ENCODE measurements at places on chromosomes 4 and X.

GRCh38 chr4:2697995-2698414, 58.1 kb downstream of the TNIP2 start:
- DNase-seq: no peak

DNA sequence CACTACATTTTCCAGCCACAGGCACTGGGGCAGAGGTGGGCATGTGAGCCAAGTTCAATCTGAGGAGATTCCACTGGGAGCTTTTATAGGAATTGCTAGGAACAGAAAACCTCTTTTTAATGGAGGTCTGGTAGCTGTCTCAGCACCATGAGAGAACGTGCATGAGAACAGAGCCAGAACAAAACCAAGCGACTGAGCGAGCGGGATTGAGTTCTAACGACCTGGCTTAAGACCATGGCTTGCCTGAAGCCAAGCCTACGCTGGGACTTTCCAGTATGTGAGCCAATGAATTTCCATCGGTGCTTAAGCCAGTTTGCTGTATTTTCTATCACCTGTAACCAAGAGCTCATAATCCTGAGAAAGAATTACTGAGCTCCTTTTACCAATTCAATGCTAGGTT, 183.7 kb downstream of the NR3C2 start:
- DNase-seq: no peak

DNA sequence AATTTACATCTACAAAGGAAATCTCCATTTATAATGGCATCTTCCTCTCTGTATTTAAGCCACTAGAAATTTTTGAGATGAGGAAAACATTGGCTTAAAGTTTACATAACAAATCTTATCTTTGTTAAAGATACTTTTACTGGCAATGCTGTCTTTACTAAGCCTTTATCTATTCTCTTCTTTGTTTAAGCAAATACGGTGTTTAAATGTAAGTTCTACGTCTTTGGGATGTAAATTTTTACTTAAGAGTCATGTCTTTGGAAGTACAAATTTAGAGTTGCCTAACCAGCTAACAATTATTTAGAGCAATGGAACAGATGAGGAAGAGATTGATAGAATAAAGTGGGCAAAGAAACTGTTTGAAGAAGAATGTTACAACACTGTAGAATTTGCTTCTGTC, 1024.0 kb upstream of the PCDH10 start:
- DNase-seq: no peak

DNA sequence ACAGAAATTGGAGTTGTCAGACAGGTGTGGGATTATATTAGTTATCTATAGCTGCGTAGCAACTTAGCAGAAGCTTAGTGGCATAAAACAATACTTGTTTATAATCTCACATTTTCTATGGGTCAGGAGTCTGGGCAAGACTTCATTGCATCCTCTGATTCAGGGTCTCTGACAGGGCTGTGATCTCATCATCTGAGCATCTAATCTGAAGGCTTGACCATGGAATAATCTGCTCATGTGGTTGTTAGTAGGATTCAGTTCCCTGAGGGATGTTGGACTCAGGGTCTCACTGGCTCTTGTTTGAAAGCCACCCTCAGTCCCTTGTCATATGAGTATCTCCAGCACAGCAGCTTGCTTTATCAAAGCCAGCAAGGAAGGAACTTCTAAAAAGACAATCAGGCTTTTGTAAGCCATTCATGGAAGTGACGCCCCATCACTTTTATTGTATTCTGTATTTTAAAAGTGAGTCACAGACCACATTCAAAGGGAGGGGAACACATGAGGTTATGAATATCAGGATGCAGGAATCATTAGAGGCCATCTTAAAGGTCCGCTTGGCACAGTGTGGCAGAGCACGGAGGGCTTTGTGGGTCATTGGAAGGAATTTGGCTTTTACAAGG, 37.2 kb upstream of the FAM9B start:
- peak; percentile 2 for DNase-seq

DNA sequence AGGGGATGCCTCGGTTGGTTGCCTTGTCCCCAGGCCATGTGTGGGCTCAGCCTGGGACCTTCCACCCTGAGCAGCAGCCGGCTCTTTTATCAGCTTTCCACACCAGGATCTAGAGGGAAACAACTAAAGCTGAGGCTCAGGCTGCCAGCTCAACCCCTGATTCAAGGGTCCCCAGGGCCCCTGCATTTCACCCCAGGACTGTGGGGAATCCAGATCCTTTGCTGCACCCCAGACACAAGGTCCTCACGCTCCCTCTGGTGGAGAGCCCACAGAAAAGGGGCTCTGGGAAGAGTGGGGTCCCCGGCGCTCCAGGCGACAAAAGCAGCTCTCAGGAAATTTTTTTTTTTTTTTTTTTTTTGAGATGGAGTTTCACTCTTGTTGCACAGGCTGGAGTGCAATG, 64.3 kb downstream of the ZFYVE28 start:
- peak; percentile 29 for DNase-seq

- DNase-seq: peak; percentile 32
Observed at GRCh38 chr4:683982-684622, 4.8 kb downstream of the SLC49A3 start.

- peak; percentile 37 for DNase-seq
Observed at GRCh38 chrX:12791257-12792228, at the start of gene PRPS2. Gene PRPS2 (plus strand): TSS chrX:12791412. CDS start chrX:12791498, 86 bp downstream.

DNA sequence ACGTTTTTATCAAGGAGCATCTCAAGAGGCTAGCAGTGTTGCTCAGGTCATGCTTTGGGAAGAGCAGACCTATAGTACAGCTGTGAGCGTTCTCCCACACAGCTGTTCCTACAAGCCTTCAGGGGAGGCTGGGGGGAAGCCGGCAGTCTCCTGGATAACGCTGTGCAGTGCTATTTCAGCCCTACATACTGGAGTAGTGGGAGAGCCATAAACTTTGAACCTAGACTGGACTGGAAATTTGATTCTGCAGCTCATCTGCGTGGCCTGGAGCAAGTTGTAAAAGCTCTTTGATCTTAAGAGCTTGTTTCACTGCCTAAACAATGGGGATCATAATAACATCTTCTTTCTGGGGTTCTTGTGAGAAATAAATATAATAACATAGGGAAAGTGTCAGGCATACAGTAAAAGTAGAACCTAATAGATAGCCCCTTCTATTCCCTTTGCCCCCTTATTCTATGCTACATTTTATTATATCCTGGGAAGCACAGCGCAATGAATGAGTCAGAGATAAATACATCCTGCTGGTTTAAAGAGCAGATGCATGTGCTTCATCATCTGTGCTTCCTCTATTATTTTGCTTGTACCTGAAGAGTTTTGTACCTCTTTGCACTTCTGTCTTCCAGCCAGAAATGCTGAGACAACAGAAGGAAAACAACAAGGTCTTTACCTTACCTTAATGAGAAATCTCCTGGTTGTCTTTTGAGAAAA, 14.7 kb upstream of the AMBN start:
- DNase-seq: no peak

- DNase-seq: no peak
Observed at GRCh38 chr4:148061795-148062194, 329.9 kb downstream of the ARHGAP10 start.

DNA sequence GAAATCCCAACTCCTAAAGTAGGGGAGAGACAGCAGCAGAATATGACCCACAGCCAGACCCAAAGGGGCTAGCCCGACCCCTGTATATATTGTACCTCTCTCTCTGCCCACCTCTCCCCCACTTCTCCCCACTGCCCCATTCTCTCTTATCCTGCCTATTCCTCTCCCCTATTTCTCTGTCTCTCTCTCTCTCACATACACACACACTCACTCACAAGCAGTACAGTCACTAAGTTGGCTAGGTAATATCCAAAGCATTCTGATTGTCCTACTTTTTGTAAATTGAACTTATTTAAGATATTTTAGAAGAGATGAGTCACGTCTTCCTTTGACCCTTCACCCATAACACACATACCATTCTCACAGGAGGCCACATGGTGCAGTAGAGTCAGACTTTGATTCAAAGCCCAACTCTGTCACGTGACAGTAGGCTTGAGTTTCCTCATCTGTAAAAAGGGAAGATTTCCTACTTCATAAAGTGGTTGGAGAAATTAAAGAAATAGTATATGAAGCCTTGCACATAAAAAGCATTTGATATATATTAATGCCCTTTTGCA, 29.5 kb downstream of the SRPX2 start:
- peak; percentile 62 for DNase-seq

DNA sequence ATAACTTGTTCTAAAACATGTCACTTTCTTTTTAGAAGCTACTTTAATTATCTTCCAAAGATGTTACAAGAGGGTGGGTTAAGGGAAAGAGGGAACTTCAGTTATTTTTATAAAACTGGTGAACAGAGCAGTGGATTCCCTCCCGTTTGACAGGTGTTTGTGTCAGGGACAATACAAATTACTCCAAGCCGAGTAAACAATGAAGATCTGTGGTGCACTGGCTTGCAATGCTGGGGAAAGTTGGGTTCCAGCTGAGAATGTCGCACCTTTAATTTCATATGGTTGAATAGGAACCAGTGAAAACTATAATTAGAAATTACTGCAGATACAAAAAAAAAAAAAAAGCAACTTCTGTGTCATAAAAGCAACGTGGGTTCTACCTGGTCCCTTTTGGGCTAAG, 98.6 kb upstream of the TTC29 start:
- no peak for DNase-seq

DNA sequence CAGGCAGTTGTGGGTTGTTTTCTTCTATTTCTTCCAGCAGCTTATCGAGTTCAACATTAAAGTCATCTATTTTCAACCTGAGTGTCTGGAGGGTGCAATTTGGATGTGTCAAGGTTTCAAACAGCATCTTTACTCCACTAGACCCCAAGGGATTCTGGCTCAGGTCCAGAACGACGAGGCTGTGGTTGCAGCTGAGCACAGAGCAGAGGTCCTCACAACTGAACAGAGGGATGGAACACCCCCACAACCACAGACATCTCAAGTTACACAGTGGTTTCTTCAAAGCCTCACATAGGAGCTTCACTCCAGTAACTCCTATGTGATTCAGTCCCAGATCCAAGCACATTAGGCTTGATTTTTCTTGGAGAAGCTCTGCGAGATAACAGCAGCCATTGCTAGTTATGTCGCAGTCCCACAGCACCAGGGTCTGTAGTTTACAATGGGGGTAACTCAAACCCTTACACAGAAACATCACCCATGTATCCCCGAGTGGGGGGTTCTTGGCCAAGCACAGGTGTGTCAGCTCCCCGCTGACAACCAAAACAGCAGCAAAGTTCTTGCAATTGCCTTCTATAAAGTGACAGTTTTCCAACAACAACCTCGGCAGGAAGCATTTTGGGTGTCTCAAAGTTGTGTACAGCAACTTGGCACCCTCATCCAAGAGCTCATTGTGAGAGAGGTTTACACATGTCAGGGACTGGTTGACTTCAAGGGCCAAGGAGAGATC, 2.8 kb downstream of the NLRP2B start:
- DNase-seq: no peak

DNA sequence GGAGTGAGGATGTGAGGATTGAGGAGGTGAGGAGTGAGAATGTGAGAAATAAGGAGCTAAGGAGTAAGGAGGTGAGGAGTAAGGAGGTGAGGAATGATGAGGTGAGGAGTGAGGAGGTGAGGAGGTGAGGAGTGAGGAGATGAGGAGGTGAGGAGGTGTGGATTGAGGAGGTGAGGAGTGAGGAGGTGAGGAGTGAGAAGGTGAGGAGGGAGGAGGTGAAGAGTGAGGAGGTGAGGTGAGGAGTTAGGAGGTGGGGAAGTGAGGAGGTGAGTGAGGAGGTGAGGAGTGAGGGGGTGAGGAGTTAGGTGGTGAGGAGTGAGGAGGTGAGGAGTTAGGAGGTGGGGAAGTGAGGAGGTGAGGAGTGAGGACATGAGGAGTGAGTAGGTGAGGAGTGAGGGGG, 74.8 kb upstream of the MXD4 start:
- DNase-seq: no peak

- no peak for DNase-seq
Observed at GRCh38 chrX:102339312-102340298, 92.6 kb downstream of the NXF2 start.

- DNase-seq: no peak
Observed at GRCh38 chr4:1717129-1718094, 3.7 kb downstream of the TMEM129 start.

DNA sequence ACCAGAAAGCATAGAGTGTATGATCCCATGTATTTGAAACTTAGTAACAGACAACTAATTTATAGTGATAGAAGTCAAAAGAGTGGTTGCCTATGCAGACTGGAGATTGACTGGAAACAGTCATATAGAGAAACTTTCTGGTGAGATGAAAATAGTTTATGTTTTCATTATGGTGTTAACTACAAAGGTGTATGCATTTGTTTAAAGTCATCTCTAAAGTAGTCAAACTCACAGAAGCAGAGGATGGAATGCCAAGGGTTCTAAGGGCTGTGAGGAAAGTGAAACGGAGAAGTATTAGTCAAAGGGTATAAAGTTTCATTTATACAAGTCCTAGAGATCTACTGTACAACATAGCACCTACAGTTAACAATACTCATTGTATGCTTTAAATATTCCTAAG, 45.8 kb downstream of the ENOX2 start:
- no peak for DNase-seq

- DNase-seq: no peak
Observed at GRCh38 chr4:56048383-56048701, 99.6 kb downstream of the CEP135 start.

DNA sequence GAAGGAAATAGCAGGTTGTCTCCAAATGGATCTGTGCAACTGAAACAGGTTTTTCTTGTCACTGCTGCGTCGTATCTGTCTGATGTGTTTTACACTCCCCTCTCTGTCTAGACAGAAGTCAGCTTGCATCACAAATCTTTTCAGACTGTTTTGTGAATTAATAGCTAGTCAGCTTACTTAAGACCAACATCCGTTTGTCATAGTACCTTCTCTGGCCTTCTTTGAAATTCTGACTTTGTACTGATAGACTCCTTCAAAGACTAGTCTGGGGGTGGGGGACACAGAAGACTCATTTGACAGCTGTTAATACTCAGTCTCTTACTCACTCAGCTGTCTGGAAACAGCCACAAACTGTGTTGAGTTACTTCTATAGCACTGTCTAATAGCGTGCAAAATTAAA, 197.8 kb downstream of the PALLD start:
- peak; percentile 84 for DNase-seq

DNA sequence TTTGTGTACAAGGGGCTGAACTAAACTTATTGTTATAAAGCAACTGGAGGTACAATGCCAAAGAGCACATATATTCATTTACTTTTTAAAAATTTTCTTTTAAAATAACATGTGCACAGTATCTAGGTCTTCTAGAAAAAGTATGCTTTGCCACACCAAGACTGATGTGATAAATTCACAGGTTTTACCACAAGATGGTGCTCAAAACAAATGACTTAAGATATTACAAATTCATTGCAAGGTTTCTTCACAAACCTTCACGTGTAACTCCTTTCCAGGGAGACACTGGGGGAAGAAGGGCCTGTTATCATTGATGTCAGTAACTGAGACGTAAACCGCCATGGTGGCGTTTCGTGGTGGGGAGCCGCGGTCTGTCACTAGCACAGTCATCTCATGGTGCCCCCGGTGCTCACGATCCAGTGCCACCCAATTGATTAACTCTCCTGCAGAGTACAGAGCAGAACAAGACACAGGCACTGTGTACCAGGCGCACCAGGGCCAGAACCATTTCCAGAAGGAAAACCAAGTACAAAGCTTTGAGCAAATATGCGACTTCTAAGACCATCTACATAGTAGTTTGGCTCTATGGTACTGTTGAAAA, 162.2 kb downstream of the DCHS2 start:
- DNase-seq: peak; percentile 28
